Hematopoietic multipotent progenitor cell treated with erythropoietin and hydrocortisone succinate and interleukin-3 and kit ligand, for 15 days (in vitro differentiated cells): ENCODE measurements at places on chromosomes 16 and 17.

DNA sequence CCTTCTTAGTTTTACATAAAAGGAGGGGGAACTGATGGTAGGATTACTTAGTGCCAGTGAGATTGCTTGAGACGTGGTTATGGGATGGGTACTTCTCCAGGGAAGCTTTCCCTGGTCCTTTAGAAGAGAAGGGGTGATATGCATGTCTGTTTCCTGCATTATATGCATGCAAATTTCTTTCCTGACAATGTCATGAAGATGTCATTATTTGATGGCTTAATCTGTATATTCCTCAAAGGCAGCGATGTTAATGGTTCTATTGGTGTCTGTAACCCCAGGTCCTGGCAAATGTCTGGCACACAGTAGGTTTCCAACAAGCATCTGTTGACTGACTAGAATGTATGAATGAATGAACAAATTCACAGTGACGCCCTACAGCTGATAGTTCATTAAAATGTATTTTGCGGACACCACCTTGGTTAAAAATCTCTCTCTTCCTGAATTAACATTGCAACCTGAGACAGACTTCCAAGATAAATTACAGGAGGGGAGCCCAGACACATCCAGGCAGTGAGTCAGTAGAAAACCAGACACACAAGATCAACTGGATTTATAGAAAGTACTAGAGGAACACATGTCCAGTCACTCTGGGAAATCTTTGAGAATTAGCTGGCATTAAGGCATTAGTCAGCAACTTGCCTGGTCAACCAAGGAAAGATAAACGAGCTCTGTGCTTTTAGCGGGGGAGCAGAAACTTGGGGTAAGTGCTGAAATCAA is 293.4 kb downstream of the XYLT1 start:
- no peak for DNase-seq

- DNase-seq, result no peak
These were observed 33.6 kb downstream of the TEKT5 start for GRCh38 chr16:10660950-10661635.

DNA sequence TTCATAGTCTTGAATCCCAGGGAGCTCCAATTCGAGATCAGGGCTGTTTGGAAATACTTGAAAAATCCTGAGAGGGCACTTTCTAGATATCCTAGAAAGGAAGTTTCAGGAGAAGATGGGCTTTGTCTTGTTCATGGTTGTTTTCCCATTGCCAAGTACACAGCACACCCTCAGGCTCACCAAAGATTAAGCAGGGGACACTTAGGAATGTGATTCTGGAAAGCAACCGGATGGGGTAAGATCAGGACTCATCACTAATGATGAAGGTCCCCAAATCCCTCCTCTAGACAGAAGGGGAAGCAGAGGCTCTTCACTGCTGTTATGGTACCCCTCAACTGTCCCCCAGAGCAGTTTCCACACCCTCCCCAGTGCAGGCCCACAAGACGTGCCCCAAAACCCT is 40.7 kb downstream of the VAC14 start:
- DNase-seq, result no peak

- peak; percentile 45 for DNase-seq
These were observed 757 bp downstream of the ORMDL3 start for GRCh38 chr17:39926588-39927100.

GRCh38 chr16:47395733-47396498 is 64.9 kb downstream of the ITFG1 start:
- no peak for DNase-seq

- DNase-seq, result no peak
These were observed 30.9 kb upstream of the CDC42EP4 start for GRCh38 chr17:73342541-73343167.

- no peak for DNase-seq
These were observed 42.1 kb downstream of the NT5M start for GRCh38 chr17:17345294-17345597.

DNA sequence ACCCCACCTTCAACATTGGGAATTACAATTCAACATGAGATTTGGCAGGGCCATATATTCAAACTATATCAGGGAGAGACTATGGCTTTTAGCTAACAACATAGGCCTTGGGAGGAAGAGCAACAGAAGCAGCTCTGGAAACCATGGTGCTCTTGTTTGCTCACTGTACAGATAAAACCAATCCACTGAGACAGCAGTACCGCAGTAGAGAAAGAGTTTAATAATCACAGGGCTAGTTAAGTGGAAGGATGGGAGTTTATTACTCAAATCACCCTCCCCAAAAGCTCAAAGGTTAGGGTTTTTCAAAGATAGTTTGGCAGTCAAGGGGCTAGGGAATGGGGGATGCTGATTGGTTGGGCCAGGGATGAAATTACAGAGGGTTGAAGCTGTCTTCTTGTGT is 52.7 kb upstream of the CRHR1 start:
- DNase-seq, result no peak

GRCh38 chr16:22886927-22887326 is 73.0 kb downstream of the HS3ST2 start:
- DNase-seq, result no peak

GRCh38 chr17:46193626-46194392 is 580 bp upstream of the KANSL1 start:
- DNase-seq, result peak; percentile 96

GRCh38 chr17:73182616-73183310 is 10.1 kb upstream of the COG1 start:
- no peak for DNase-seq

GRCh38 chr17:65690626-65691310 is 129.3 kb upstream of the AXIN2 start:
- no peak for DNase-seq

GRCh38 chr17:75854101-75854748 is 910 bp downstream of the WBP2 start:
- peak; percentile 41 for DNase-seq

DNA sequence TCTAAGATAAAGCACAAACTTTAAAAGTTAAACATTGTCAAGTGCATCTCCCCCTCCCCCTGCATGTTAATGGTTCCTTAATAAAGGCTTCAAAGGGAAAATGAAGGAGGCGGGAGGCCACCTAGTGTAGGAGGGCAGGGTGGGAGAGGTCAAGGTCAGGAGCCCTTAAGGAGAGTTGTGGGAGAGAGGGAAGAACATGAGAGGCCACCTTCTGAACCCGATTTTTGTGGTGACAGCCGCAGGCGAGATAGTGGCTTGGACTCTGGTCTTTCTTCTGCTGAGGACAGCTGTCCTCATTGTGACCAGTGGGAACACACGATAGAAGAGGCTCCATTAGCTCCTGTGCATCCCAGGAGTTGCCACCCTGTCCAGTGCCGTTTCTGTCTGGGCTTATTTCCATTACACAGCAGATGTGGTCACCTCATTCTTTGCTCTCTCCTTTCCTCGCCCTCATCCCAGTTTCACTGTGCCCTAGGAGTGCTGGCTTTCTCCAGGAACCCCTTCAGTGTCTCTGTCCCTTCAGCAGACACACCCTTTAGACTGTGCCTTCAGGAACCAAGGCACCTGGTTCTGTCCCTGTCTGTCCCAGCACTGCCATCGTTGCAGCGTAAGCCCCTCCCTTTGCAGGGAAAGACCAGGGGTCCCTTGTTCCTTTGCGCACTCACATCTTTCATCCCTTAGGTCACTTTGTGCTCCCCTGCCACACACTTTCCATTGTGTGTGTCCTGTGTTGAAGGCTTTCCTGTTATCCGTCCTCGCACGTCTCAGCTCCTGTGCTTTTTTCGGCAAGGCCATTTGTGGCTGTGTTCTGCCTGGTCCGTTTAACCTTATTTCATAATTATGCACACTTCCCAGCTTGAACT is 7.5 kb downstream of the SEC14L1 start:
- no peak for DNase-seq

DNA sequence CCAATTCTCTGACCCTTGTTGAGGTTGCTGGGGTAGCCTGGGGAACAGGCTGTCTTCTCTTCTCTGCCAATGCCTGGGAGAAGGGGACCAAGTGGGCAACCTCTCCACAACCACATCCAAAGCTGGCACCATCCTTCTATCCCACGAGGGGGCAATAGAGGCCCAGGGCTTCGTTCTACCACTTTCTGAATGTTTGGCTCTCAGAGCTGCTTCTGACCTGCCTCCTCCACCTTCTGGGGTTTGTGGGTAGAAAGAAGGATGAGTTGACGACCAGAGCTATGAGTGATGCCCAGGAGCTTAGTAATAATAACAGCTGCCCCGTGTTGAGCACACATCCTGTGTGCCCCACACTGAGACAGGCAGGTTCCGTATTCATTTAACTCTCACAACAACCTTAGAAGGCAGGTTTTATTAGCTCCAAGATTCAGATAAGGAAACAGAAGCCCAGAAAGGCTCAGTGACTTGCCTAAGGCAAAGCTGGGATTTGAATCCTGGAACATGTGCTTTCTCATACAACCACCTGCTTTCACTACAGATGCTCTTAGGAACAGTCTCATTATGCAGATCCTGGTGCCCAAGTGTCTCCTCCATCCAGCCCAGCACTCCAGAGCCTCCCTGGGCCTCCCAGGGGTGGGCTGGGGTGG is 11.1 kb downstream of the TSPOAP1 start:
- peak; percentile 57 for DNase-seq

- DNase-seq, result no peak
These were observed 52.5 kb downstream of the NKD1 start for GRCh38 chr16:50600582-50601283.

GRCh38 chr17:17900615-17901520 is 64.1 kb upstream of the SREBF1 start:
- DNase-seq, result no peak

GRCh38 chr17:15951368-15952047 is 6.6 kb downstream of the ADORA2B start:
- no peak for DNase-seq

- no peak for DNase-seq
These were observed 7.4 kb upstream of the TBX4 start for GRCh38 chr17:61444831-61445230.

DNA sequence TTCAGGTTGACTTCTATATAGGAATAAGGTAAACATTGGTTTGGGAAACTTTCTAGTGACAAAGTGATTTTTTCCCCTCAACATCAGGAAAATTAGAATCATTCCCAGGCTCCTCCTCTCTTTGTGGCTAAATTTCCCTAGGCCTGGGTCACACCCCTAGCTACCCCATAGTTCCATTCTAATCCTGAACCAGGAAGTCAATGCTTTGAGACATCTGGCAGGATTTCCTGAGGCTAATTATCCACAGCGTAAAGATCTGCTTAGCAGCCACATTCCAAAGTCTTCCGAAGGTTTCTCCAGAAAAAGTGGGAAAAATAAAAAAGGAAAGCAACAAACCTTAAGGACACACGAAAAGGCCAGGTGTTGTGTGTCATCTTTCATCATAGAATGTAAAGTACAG is 60.3 kb upstream of the CORO6 start:
- no peak for DNase-seq

GRCh38 chr16:89241187-89242007 is 23.9 kb downstream of the ZNF778 start:
- peak; percentile 74 for DNase-seq

DNA sequence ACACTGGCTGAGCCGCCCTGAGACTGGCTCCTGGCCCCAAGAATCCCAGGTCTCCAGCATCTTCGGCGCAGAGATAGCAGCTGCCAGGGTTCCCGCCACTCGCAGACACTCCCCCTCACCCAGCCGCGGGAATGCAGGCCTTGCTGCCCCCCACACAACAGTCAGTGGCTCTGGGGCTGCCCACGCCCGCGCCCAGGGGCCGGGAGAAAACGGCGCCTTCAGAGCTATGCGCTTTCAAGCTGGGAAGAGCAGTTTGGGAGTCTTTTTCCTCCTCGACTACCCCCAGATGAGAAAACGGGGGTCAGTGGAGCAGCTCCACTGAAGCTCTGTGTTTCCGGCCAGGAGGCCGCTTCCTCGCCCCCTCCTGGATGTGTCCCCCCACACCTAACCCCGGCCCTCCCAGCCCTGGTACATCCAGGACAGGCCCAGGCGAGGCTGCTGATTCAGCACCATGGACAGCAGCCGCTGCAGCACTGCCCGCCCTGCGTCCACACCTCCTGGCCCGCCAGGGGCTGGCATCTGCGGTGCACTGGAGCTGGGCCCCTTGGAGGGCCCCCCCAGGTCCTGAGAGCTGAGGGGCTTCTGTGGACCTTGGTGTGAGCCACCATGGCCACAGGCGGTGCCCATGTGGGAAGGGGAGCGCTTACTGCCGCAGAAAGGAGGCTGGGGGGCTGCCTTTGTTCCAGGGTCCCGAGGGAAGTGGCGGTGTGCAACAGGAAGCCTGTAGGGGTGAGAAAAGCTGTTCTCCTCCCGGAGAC is 35.7 kb downstream of the CACNA1H start:
- DNase-seq, result peak; percentile 23

DNA sequence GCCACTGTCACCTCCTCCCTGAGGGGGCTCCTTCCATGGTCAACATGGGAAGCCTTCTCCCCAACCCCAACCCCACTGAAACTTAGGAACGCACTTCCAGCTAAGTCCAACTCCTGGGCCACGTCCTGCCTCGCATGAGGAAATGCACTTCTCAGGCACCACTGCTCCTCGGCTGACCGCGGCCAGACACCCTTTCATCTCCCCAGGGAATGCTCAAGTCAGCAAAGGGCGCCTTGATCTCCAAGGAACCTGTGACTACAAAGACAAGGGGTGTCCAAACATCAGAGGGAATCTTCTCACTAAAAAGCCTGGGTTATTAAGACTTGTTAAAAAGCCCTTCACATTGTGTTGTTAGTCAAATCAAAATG is 124.9 kb upstream of the HSBP1 start:
- DNase-seq, result no peak

DNA sequence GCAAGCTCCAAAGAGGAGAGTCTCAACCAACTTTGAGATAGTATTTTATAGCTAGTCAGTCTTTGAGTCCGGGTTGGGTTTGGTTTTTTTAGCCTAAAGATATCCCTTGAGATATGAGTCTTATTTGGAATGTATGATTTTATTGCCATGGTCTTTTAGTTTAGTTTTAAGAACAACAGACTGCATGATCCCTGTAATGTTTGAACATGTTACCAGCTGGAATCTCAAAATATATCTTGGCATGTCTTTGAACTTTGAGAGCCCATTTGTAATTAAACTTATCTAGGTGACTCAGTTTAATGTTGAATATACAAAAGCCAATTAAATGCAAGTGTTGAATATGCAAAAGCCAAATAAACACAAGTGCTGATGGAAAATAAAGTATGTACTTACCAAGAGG is 100.6 kb downstream of the TANGO6 start:
- DNase-seq, result no peak

DNA sequence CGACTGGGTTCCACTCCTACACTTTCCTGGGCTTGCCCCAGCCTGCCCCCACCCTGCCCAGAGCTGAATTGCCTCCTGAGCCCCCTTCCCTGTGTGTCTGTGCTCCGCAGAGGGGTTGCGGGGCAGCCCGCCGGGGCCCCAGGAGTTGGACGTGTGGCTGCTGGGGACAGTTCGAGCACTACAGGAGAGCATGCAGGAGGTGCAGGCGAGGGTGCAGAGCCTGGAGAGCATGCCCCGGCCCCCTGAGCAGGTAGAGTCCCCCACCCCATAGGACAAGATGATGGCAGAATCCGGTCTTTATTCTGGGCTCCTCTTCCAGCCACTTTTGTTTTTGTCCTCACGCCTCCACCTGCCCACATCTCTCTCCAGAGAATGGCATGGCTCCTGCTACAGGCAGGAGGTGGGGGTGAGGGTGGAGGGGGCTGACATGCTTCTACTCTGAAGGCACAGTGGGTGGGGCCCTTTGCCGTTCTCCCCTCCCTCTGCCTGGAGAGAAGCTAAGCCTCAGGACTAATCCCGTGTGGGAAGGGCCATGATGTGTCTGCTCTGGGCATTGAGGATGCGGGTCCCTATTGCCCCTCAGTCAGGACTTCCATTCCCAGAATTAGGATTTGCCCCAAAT is 3.5 kb downstream of the ACBD4 start:
- DNase-seq, result no peak

GRCh38 chr16:82037251-82037650 is 2.2 kb downstream of the HSD17B2 start:
- no peak for DNase-seq

GRCh38 chr17:27489045-27489715 is 32.9 kb downstream of the KSR1 start:
- DNase-seq, result peak; percentile 56
